ENCODE measurements at places on chromosomes 13 and 19.

GRCh38 chr19:55712804-55713631, 25.2 kb downstream of the NLRP9 start:
- DNase-seq, result no peak

DNA sequence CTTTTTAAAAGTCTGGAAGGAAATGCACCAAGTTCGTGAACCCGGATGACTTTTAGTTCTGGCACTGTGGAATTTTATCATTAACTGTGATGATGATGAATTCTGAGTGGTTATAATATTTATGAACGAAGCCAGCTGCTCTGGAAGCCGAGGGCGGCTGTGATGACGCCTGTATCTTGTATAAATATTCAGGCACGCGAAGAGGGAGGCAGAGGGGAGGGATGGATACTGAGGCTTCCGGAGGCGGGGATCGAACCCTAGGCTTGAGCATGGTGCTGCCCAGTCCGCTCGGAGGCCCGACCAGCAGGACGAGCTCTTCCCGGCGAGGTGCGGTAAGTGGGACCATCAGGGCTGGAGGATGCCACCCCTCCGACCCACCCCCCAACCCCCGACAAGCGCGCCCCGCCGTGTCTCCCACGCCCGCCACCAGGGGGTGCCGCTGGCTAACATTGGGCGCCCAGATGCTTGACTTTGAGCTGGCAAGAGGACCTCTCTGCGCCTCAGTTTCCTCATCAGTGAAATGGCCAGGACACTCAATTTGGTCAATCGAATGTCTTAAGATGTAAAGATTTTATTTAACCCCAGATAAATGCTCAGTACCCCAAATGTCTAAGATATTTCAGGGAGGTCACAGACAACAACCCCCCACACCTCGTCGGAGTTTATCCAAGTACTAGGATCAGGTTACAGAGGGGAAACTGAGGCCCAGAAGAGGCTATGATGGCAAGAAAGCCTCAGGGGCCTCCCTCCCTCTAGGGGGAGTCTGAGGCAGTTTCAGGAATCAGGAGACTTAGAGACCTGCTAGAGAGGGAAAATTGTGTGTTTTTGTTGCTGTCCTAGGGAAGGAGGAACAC, 4.5 kb upstream of the RAB3A start:
- DNase-seq, result no peak

DNA sequence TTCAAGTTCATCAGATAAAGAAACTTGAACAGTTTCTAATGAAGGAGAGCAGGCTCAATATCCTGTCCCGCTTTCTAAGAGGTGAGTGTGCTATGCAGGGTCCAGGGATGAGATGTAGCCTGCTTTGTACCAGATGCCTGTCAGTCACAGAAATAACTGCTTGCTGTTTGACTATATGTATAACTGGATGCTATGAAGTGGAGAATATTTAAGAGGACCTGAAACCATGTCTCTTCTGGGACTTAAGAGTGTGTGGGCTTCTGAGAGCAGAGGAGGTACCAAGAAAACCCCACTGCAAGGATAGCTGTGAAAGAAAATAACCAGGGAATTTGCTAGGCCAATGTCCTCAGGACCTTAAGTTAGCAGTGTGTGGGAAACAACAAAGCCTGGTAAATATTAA, 246.3 kb upstream of the RFC3 start:
- no peak for DNase-seq

GRCh38 chr13:25380741-25381324, 9.1 kb downstream of the ATP8A2 start:
- DNase-seq, result no peak

- no peak for DNase-seq
Observed at GRCh38 chr13:93292366-93292765, 65.8 kb downstream of the GPC6 start.

- DNase-seq, result no peak
Observed at GRCh38 chr13:37106642-37107041, 1.2 kb upstream of the CSNK1A1L start.

GRCh38 chr13:39803156-39803555, 147.7 kb downstream of the COG6 start:
- DNase-seq, result no peak

DNA sequence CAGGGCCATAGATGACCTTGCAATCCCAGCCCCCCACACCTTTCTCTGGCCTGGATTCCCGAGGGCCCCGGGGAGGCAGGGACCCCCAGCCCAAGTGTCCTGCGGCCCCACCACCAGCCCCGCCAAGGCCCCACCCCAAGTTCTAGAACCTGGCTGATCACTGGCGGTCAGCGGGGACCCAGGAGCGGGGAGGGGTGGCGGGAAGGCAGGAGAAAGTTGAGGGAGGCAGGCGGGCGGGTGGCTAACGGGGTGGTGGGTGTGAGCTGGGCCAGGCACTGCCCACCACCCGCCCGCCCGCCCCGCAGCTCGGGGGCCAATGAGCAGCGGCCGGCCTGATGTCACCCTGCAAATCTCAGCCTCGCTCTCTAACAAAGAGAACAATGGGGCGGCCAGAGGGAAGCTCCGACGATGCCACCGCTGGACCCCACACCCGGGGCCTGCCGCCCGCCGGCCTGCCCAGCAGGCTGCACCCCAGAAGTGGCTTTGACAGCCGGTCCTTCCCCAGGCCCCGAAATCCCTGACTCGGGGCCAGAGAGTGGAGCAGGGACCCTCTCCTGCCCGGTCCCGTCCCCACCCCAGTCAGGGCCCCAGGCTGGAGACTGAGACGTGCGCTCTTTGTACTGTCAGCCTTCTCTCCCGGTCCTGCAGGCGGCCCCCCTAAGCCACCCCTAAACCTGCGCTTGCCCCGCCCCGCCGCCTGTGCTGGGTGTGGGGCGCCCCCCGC, 1.6 kb downstream of the MEX3D start:
- peak; percentile 9 for DNase-seq

DNA sequence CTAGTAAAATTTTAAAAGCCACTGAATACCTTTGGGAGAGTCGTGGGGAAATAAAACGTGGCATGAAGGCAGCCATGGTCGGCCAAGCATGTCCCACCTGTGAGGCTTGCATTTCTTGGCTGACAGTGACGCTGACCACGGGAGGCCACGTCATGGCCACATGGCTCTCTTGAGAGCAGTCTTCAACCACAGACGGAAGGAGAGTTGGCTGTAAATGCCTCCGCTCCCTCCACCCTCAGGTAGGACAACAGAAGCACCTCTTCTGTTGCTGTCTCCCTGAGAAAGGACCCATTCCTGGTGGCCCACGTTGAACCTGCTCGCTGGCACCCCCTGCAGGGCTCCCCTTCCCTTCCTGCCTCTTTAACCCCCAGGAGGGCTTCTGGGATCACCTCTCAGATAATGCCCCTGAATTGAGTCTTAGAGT, 10.6 kb upstream of the LRRC25 start:
- DNase-seq, result no peak

DNA sequence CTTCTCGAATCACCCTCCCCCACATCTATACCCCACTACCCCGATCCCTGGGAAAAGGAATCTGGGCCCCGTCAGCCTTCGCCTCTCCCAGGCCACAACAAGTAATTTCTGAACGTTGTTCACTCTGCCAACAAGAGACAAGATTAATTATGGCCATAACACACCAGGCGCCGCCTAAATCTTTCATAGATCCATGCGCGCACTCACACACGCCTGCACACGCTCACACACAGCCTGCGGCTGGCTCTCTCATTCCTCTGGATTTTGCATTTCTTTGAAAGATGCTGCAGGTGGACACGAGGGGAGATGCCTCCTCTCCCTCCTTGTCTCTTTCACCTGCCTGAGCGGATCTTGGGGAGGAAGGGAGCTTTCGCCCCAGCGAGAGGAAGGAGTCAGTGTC, 17.1 kb downstream of the ZNRF4 start:
- DNase-seq, result no peak

DNA sequence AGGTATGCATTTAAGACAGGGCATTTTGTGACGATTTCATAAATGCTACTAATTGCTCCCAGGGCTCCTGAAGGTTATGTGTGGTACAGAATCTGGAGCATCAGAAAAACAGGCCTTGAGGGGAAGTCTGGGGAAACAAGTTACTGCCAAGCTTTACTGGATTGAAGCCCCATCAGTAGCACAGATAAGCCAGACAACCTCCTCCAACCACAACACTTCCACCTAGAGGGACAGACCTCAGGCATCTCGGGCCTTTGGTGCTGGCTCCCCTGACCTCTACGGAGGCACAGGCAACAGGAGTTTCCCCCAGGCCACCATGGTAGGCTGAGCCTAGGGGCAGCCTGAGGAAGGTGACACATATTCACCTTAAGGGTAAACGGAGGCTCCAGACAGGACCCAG, 54.1 kb downstream of the ABCC4 start:
- no peak for DNase-seq

DNA sequence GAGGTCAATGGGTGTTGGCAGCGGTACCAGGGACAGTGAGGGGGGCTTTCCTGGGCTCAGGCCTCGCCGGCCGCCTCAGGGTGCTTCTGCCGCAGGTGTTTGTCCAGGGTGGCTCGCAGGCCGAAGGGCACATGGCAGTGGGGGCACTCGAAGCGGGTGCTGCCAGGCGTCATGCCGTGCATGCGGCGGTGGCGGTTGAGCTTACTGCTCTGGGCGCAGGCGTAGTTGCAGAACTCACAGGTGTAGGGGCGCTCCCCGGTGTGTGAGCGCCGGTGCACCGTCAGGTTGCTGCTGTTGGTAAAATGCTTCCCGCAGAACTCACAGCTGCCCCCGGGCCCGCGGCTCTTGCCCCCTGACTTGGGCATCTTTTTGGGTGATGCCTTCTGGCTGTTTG, 4.7 kb downstream of the ZNF296 start:
- no peak for DNase-seq

DNA sequence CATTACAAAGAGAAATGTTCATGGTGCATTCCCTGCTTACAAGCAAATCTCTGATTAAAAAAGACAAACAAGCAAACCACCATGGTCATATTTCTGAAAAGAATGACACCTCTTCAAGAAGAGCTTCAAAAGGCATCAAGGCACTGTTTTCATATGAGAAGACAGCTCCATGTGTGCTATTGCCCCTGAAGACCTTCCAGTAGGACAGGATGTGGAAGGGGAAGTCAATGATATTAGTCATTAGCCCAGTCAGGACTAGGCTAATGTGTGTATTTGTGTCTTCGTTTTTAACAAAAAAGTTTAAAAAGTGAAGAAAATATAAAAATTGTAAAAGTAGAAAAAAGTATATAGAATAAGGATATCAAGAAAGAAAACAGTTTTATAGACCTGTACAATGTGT, 534.7 kb upstream of the ARGLU1 start:
- DNase-seq, result no peak

DNA sequence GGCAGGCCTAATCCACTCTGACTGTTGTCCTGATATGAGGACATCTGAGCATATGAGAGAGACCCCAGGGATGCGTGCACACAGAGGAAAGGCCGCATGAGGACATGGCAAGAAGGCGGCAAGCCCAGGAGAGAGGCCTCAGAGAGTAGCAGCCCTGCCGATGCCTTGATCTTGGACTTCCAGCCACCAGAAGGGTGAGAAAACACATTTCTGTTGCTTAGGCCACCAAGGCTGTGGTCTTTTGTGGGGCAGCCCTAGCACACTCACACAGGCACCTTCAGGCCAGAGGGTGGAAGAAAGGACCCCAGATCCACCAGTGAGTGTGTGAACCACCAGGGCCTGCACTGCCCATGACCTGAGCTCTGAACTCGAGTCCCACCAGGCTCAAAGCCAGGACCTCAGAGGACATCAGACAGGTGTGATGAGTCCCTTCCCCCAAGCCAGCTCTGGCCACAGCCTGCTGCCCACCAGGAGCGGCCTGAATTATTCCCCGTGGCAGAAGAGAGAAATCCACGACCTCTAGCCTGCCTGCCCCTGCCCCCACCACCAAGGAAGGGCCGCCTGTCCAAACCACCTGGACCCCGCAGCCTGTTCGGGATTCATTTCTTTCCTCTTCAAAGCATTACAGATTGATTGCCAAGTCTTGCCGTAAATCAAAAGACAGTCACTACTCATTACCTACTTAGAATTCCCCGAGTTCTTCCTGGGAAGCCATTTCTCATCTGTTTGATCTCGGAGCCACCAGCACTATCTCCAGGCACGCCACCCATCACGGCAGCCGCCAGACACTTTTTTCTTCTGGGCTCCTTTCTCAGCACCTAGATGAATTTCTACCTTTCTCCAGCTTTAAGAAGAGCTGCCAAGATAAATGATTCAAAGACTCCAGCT, 72.2 kb downstream of the CEBPG start:
- DNase-seq, result no peak

- no peak for DNase-seq
Observed at GRCh38 chr13:92963029-92963428, 263.6 kb upstream of the GPC6 start.

GRCh38 chr13:30308548-30308947, 1.2 kb upstream of the KATNAL1 start:
- DNase-seq, result no peak

DNA sequence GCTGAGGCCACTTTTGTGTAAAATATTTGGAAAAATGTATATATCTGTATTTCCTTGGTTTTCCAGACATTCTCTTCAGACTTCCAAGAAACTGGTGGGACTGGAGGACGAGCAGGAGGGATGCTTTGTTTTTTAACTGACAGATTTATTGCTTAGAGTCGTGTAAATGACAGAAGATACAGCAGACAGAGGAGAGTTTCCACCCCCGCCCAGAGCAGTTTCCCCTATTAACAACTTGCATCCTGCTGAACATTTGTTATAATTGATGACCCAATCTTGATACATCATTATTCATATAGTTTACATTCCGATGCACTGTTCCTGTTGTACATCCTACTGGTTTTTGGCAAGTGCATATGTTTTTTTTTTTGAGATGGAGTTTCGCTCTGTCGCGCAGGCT, 7.1 kb upstream of the DOCK6 start:
- no peak for DNase-seq

DNA sequence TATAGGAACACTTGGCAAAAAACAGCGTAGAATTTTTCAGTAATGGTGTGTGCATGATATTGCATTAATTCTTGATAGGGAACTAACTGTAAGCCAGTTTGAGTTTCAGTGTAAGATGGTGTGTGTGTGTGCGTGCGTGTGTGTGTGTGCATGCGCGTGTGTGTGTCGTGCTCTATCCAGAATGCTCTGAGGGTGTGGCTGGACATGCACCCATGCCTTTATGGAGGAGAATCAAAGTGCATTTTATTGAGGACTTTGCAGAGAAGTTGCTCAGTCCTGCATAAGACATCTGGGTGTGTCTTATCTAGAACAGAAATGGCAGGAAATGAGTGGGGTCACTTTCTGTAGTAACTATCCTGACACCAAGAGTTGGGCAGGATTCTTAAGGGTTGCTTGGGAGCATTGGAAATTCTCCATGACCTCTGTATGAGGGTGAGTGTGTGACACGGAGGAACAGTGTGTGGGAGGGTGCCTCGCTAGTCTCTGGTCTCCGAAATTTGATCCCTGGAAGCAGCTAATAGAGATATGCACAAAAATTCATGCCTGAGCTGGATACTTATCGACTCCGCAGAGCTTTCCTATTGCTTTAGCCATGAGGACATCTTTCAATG, 252.2 kb downstream of the TSHZ3 start:
- no peak for DNase-seq

DNA sequence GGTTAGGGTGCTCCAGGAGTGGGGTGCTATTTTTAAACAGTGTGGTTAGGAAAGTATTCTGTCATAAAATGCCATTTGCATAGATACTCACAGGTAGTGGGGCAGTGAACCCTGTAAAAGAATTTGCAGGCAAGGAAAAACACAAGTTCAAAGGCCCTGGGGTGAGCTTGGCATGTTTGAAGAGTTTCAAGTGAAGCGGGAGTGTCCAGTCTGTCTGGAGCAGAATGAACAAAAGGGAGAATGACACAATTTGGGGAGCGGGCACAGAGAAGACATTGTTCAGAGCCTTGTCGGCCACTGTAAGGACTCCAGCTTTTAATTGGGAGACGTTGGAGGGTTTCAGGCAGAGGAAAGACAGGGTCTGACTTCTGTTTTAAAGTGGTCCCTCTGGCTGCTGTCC, 2.8 kb downstream of the GRWD1 start:
- DNase-seq, result no peak

- DNase-seq, result no peak
Observed at GRCh38 chr13:48398450-48399095, 14.3 kb downstream of the LPAR6 start.

- no peak for DNase-seq
Observed at GRCh38 chr19:31648347-31648746, 299.1 kb upstream of the TSHZ3 start.
